Activated CD4-positive, alpha-beta T cell treated with anti-CD3 and anti-CD28 coated beads, Interleukin-2, amount 10 ng/mL, durations not matched to agents 24 days and 14 days (primary cell): ENCODE measurements at places on chromosomes 5 and 9.

DNA sequence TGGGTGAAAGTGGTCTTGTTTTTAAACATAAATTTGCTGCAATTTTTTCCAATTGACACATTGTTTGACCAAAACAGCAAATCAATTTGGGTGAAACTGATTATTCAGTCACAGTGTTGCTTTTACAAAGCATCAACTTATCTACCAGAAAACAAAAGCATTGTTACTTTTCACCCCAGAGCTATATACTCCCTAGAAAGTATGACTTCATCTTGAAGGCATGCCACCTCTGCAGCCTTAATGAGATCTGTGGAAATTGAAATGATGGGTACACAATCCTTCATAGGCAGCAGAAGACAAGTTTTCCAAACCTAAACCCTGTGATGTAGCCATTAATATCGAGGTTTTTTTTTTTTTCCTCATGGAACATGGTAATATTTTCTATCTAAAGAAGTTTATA, 615.9 kb downstream of the CHSY3 start:
- no peak for DNase-seq

- no peak for DNase-seq
Observed at GRCh38 chr5:120538644-120539043, 74.5 kb downstream of the PRR16 start.

DNA sequence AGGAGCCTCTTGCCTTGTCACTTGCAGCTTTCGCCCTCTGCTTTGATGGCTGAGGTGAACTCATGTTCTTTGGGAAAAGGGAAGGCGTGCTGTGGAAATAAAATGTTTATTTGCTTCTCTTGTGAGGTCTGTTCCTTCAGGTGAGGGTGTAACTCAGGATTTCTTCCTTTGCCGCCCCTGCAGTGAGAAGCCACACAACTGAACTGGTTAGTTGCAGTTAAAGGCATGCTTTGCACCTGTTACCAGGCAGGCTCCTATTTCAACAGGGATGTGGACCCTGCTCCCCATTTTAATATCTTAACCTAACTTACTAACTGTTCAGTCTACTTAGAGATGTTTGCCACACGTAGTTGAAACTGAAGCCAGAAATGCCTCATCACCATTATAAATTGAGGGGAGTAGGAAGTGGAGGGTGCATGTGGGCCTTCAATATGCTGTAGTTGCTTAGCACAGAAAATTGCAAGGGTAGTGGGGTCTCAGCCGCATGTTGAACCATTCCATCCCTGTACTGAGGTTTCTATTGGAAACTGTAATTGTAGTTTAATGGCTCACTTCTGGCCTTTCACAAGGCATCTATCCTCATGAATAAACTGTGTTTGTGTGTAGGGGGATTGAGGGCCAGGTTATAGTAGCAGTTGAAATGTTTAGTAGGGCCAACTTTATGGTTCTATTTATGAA, 7.9 kb downstream of the RACK1 start:
- DNase-seq, result no peak

DNA sequence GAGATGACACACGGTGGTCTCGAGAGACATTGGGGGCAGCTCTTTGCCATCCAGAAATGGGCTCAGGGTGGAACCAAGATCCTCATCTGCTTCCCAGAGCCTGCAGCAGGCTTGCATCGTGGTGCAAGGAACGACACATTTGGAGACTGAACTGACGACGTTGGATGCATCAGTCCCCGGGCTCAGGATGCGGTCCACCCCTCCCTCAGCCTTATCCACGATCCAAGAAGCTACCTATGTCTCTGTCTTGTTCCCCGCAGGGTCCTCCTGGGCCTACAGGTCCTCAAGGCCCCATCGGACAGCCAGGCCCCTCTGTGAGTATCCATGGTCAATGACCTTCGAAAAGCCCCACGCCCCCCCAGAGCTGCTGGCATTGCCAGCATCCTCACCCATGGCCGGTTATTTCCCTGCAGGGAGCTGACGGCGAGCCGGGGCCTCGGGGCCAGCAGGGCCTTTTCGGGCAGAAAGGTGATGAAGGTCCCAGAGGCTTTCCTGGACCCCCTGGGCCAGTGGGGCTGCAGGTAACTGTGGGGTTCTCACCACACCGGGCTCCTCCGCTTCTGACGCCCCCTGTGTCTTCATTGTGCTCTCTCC, 69.4 kb upstream of the FCN2 start:
- no peak for DNase-seq

- DNase-seq, result no peak
Observed at GRCh38 chr5:157903117-157903450, 44.1 kb upstream of the CLINT1 start.

- DNase-seq, result no peak
Observed at GRCh38 chr5:127892467-127893207, 189.4 kb downstream of the CCDC192 start.

- DNase-seq, result no peak
Observed at GRCh38 chr5:132364319-132364718, 5.2 kb upstream of the SLC22A5 start.

GRCh38 chr5:135015942-135016341, 18.1 kb downstream of the PITX1 start:
- DNase-seq, result no peak

DNA sequence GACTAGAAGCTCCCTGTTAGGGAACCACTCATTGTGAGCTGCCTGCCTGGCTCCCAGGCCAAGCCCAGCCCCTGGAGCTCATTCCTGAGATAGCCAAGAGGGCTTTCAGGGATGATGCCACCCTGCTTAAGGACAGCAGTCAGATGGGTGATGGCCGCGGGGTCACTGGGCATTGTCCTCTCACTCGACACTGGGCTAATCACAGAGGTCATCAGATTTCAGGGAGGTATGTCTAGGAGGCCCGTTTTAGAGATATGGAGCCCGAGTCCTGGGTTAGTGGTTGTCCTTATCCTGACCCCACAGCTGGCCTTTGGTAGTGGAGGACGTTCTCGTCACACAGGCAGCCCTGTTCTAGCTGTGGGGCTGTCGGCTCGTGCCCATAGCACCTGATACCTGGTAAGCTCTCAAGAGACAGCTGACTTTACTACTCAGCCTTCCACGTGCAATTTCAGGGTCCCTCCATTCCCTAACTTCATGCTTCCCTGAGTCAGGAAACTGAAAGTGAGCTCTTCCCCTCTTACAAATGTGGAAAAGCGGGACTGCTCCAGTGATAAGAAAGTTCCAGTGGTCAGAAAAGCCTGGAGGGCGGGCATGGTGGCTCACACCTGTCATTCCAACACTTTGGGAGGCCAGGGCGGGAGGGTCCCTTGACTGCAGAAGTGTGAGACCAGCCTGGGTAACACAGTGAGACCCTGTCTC, 7.1 kb upstream of the PTGES start:
- no peak for DNase-seq

DNA sequence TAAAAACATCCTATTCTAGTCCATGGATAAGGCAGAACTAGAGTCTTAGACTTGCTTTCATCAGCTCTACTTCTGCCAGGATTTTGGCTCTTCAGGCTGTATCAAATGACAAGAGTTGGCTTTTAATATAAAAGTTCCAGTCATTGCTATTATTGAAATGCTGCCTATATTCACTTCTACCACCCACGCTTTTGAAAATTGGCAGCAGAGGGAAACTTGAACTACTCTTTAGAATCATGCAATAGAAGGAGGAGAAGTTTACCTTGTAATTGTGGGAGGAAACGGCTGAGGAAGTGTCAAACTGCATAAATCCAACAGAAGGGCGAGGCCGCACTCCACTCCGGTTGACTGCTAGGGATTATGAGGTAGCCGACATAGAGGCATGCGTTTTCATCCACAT, 122.6 kb upstream of the BASP1 start:
- DNase-seq, result no peak

GRCh38 chr5:89733772-89734171, 675.8 kb downstream of the CETN3 start:
- DNase-seq, result no peak

- no peak for DNase-seq
Observed at GRCh38 chr5:172284611-172284980, 1.0 kb upstream of the UBTD2 start.

GRCh38 chr9:94915476-94916450, 189.3 kb downstream of the AOPEP start:
- no peak for DNase-seq

- no peak for DNase-seq
Observed at GRCh38 chr9:71179183-71179582, 57.8 kb upstream of the TRPM3 start.

GRCh38 chr9:99533421-99533820, 288.3 kb upstream of the NR4A3 start:
- DNase-seq, result no peak

GRCh38 chr9:108724122-108724521, 131.7 kb downstream of the ACTL7B start:
- no peak for DNase-seq

GRCh38 chr5:171724468-171725204, 61.0 kb upstream of the SMIM23 start:
- DNase-seq, result no peak

DNA sequence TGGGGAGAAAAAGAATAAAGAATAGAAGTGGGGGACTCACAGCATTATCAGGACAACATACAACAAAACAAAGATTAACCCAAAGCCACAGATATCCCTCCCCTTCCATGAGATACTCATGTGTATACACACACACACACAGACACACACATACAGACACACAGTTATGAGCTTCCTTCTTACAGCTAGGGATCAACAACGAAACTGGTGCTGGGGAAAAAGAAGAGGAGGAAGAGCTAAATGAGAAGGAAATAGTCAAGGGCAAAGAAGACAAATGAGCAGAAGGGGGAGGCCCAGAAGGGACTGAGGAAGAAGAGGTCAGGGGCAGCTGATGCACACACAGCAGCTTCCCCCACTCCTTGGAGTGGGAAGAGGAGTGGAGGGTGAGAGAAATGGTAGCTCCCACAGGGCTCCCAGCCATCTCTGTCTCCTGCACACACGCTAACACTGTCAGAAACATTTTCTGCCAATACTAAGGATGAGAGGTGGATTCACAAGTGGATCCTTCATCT, 66.2 kb downstream of the SIL1 start:
- DNase-seq, result no peak

GRCh38 chr5:94690778-94691177, 72.3 kb downstream of the SLF1 start:
- no peak for DNase-seq

GRCh38 chr9:134662143-134662876, 20.7 kb downstream of the COL5A1 start:
- no peak for DNase-seq

DNA sequence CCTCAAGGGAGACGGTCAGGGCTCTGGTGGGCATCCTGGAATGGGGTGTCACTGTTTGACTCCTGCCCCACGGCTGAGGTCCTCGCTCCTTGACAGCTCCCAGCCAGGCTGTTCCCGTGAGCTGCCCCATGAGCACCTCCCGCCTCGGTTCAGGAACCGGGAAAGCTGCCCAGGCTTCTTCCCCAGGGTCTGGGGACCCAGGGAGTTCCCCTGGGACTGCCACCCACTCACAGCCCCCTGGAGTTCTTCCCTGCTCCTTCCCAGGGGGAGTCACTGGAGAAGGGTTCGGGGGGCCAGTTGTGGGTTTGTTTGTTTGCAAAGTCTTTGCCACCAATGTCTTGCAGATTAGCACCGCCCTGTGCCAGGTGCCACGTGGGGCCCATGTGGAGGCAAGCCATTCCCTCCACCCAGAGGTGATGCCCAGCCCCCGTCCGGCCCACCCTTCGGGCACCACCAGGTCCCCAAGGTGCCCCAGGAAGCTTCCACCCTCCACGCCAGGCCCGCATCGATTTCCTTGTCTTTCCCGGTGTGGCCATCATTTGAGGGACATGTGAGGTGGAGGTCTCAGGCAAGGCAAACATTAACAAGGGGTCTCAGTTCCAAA, 1.3 kb downstream of the PLPP7 start:
- DNase-seq, result no peak

DNA sequence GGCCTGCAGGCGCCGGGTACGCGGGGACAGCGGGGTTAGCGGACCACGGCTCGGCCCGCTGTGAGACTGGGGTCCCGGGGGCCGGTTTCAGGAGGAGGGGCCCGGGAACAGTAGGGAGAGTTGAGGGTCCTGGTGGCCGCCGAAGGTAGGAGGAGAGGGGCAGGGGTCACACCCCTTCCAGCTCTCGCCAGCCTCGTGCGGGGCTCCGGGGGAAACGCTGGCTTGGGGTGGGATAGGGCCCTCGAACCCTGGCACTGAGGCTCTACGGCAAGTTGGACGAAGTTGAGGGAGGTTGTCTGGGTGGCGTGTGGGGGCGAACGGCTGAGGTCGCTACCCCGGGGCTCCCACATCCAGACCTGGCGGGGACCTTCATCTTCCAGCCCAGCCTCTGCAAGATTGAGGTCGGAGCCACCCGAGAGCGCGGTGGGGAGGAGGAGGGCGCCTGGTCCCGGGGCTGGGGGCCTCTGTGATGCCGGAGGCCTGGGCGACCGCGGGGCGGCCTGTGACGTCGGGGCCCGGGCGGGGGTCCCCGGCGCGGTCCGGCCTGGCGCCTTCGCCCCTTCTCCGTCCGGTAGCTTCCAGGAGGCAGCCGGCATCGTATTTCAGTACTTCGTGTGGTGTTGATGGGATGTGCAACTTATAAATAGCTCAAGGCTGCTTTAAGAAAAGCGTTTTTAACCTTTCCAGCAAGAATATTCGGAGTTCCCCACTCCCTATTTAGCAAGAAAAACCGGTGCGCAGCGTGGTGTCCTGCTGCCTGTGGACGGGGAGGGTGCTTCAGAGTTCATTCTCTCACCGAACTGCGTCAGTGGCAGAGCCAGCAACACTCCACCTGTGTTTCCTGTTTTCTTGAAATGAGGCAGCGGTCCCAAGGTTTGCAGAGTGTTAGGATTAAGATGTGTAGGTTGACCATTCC, 902 bp downstream of the HABP4 start:
- peak; percentile 79 for DNase-seq

DNA sequence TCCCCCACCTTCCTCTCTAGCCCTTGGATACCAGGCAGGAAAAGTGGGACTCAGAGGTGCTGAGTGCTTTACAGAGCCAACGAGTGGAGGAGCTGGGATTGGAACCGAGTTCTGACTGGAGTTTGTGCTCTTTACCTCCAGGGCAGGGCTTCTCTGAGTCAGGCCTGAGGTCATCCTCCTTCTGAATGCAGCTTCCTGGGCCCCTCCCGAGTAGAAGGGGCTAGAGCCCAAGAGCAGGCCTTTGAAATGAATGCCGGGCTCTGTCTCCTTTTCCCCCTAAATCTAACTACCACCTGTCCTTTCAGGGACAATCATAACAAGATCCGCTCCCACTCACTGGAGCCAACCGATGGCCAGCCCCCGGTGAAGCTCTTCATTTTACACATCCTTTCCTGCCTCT, 12.7 kb downstream of the PTGES start:
- no peak for DNase-seq

DNA sequence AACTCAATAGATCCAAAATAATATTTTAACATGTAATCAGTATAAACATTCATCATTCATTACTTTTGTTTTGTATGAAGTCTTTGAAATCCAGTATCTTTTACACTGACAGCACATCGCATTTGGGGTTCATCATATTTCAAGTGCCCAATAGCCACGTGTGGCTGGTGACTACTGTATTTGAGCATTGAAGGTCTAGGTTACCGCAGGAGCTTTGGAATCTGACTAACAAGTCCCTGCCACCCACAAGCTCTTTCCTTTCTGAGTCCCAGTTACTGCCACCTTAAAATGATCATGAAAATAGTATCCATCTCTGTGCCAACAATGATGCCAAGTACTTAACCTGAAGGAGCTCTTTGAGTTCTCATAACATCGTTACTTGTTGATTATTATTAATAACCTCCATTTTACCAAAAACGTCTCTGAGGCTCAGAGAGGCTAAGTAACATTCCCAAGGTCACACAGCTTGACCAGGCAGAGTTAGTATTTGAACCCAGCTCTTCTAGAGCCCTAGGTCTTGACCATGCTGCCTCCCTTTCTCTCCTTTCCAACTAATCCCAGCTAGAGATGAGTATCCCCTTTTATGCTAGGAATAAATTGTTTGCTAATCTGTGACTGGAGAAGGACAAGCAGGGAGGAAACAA, 24.2 kb downstream of the ARHGEF37 start:
- DNase-seq, result no peak

- no peak for DNase-seq
Observed at GRCh38 chr5:50969151-50970031, 303.0 kb downstream of the PARP8 start.
